ENCODE measurements at places on chromosomes 4 and X.

DNA sequence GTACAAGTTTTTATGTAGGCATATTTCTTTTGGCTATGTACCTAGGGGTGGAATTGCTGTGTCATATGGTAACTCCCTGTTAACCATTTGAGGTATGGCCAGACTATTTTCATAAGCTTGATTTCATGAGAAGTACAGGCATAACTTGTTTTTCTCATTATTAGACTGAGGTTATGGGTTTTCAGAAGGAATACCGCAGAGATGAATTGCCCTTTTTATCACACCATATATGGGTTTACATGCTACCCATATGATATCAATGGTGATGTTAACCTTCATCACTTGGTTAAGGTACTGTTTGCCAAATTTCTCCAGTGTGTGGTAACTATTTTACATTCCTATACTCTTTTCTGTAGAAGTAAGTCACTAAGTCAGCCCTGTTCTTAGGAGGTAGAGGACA, 23.5 kb downstream of the RAB40A start:
- DNase-seq = no peak

- DNase-seq = no peak
These were observed 121.9 kb downstream of the KIT start for GRCh38 chr4:54779476-54780148.

- DNase-seq = no peak
These were observed 48.2 kb downstream of the ANOS1 start for GRCh38 chrX:8683687-8684086.

DNA sequence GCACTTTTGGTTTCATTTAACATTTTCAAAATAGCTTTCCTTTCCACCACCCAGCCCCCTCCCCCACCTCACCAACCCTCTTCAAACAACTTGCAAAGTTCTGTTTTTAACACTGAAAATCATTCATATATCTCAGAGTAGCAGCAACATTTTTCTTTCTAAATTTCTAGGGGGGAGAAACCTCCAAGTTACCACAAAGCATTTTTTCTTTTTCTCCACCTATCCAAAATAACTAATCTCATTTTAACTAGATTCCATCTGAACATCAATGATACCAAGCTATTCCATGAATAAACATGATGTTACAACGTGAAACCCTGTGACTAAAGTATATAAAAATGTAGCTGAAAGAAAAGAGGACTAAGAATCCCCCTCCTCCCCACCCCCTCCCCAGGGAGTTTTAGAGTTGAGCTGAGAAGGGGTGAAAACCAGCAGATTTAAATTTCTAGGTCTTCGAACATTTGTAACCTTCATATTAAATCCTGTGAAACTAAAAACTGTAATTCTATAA, 5.2 kb downstream of the LDB2 start:
- DNase-seq = no peak

DNA sequence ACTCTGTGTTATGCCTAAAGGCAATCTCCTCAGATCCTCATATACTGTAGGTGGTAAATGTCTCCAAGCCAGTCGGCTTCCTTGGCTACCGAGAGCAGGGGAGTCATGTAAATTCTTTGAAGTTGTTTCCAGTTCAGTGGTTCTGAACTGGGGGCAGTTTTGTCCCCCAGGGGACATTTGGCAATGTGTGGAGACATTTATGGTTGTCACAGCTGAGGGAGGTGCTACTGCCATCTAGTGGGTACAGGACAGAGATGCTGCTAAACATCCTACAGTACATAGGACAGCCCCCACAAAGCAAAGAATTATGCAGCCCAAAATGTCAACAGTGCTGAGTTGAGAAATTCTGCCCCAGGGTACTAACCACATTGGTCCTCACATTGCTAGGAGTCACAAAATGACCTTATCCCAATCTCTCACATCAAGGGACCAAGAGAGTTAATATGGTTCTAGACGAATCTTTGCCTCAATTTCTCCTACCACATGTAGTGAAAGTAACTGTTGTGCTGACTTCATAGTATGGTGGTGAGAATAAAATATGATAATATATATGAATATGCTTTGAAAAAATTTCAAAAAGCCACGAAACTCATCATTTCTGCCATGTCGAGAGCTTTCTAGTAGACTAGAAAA, 104.4 kb upstream of the ARHGAP24 start:
- peak; percentile 28 for DNase-seq

- peak; percentile 22 for DNase-seq
These were observed 175.8 kb upstream of the TECRL start for GRCh38 chr4:64584981-64585557.

DNA sequence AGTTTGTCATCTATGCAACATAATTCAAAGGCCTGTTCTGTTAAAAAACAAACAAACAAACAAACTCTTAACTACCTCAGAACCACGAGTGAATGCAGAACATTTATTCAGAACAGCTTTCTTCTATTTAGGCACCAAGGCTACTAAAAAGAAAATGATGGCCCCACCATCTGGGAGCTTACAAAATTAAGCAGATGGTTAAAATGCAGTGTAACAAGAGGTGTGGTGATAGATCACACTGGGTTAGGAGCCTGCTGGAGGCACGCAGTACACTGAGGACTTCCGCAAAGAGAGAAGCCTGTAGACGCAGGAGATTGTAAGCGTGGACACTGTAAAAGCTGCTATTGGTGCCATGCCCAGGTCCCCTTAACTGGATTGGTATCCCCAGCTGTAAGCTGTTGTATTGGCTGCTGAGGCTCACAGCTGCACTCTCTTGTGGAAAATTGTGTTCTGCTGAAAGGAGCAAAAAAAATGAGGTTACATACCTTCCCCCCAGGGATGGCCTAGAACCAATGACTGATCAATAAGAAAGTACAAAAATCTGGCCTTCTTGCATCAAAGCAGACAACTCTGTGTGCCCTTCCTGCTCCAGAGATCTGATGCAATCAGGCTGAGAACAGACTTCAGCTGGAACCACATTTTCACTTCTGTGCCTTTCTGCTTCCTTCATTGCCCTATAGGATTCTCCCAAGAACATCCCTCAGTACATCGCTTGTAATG, 60.0 kb downstream of the SHROOM3 start:
- no peak for DNase-seq

DNA sequence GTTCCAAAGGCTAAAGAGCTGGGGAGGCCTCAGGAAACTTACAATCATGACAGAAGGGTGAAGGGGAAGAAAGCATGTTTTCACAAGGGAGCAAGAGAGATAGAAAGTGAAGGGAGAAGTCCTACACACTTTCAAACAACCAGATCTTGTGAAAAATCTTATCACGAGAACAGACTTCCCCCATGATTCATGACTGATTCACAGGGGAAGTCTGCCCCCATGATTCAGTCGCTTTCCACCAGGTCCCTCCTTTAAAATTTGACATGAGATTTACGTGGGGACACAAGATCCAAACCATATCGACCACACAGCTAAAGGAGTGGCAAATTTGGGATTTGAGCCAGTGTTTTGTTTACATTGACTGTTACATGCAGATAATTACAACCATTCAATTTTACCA, 971.1 kb upstream of the HS3ST1 start:
- DNase-seq = no peak

GRCh38 chr4:95048296-95048695, 290.5 kb downstream of the BMPR1B start:
- no peak for DNase-seq

DNA sequence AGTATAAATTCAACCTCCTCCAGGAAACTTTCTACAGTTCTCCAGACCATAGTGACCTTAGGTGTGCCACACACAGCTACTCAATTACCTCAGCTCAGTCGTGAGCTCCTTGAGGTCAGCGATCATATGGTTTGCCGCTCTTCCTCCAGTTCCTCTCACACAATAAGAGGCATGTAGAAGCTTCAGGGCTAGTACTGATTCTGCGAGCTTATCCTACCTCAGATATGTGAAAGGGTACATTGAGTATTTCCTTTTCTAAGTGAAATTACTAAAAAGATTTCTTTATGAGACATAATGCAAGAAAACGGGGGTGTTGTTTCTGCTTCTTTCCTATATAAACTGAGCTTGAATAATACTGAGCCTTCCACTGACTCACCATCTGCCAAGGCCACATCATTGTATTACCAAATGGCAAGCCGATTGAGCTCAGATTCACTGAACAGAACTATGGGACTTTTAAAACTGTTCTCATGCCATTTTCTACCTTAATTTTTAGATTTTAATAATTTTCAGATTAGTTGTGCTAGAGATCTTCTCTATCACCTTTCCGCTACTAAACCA, 183.1 kb downstream of the HS6ST2 start:
- DNase-seq = no peak

DNA sequence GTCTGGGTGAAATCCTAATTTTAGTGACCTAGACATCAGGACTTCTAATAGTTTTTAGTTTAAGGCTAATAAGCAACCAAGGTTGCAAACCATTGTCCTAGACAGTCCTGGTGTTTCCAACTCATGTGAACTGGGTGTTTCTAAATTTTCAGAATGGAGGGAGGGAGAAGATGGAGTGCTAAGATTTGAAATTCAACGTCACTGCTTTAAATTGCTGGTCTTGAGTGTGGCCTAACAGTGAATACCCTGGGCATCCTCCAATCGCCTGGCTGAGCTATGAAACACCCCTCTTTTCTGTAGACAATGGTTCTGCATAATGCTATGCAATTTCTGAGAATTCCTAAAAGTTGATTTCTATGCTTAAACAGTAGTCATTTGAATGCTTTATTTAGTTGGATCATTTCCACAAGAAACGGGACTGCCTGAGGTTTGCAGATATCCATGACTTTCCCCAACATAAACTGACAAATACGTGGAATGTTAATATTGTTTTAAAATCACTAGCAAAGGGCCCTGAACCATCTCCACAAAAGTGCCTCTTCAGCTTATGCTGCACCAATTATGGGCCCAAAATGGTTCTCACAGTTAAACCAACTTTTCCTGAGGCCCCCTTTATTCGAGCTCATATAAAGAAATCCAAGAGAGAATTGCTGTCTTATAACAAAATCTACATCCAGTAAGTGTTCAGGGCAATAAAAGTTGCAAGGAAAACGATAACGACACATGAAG, 1.1 kb downstream of the FBXL5 start:
- peak; percentile 42 for DNase-seq

GRCh38 chr4:152259866-152260265, 276.0 kb downstream of the FBXW7 start:
- DNase-seq = no peak

DNA sequence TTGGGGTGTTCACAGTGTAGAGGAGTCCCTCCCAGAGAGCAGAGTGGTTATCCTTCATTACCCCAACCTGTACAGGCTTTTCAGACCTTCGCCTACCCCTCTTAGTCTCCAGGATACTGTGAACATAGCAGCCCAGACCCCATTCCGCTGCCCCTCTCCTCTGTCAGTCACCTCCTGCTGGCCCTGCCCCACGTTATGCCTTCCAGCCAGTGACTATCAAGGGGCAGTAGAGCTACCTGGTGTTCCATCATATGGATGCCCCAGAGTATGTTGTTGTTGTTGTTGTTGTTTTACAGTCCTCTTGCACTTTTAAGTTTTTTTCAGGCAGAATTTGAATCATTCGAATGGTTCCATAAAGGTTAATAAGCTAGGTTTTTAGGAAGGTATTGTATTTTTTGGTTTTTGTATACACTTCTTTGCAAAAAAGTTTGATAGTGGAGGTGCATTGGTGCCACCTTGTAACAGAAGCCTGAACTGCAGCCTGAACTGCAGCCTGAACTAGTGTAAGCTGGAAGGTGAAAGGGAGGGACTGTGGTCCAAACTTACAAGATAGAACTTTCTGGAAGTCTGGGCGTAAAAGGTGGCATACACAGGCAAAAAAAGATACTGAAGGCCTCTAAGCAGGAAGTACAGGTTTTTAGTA, 101.4 kb upstream of the RAB40AL start:
- peak; percentile 27 for DNase-seq

- no peak for DNase-seq
These were observed 9.2 kb downstream of the PDE6B start for GRCh38 chr4:634599-634985.

GRCh38 chr4:74453037-74453635, 8.2 kb downstream of the AREG start:
- no peak for DNase-seq

DNA sequence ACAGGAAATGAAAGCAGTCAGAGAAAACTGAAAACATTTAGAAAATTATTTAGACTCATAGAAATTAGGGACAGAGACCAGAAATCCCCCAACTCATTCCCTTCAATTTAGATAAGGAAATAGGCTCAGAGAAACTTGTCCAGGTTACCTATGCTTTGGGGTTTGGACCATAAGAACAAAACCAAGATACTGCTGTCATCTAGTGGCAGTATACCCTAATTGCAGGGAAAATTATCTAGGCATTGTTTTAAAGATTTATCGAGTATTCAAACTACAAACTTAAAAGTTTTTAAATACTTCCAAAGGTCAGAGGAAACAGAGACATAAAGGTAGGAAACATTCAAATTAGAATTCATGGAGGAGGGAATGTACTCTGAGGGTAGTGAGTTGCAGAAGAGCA, 67.0 kb upstream of the KLHL13 start:
- no peak for DNase-seq

DNA sequence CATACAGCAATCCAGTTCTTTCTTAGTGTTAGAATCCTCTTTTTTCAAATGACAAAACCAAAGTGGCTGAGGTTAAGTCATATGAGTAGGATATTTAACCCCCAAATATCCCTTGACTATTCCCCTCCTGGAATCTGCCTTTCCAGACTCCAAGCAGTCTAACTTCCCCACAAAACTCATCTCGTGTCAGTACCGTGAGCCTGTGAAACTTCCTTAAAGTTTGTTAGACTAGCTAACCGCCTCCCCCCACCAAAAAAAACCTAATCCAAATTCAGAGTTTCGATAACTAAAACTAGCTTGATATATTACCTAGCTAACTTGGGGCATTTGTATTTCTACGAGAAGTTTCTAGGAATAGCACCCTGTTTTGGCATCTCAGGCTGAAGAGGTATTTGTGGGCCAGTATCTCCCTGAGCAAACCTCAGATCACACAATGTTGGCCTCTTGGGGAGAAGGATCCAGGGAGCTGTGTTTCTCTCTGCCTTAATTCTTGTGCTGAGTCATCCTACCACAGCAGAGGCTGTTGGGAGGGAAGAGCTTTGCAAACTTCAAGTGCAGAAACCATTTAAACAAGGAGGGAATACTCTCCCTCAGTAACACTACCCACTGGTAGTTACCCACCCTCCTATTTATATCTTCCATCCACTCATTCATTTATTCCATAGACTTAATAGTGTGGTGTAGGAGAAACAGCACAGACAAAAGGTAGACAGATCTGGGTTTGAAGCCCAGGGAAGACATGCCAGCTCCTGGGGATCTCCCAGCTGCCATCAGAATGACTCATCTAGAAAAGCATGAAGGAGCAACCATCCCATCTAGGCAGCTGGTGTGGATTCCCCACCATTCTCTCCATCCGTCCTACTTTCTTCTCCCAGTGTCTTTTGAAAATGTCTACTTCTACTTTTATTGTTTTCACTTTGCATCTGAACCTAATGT, 39.3 kb upstream of the TXK start:
- DNase-seq = no peak

GRCh38 chrX:38313190-38313589, 14.1 kb downstream of the RPGR start:
- DNase-seq = no peak
